ENCODE measurements at places on chromosomes 6 and 20.
A peak's percentile ranks its signal among the peaks of the same experiment; 100 is the strongest.

- peak; percentile 3 for DNase-seq
These were observed 454.6 kb upstream of the EYS start for GRCh38 chr6:66161546-66162108.

DNA sequence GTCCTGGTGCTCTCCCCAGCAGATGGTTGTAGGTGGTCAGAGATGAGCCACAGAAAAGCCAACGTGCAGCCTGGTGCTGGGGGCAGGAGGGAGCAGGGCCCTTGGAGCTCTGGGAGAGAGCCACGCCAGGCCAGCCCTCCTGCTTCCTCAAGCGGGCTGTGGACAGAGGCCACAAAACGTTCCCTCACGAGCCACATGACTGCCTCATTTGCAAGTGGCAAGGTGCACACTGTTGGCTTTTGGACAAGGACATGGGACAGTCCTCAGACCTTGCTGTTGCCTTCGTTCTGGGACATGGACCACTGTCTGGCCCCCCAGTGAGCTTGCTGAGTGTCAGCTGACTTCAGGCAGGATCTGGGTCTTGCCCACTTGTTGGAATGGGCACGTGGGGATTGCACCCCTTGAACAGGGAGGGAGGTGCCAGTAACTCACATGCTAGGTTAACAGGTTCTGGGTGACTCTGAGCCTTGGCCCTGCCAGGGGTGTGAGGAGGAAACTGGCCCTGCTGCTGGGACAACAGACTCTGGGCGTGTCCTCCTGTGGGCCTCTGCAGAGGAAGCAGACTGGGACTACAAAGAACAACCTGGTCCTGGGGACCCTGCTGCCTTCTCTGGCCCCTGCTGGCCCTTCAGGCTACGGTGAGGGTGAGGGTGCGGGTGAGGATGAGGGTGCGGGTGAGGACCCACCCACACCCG lies 2.6 kb downstream of the SLCO4A1 start:
- DNase-seq: no peak

DNA sequence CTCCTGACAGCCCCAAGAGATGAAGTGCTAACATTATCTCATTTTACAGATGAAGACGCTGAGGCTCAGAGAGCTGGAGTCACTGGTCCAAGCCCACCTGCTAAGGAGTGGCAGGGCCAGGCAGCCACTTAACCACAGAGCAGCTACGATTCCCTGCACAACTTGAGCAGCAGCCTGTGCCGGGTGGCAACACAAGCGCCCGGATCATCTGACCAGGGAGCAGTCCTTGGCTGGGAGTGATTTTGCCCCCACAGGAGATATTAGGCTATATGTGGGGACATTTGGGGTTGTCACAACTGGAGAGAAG lies 93.2 kb upstream of the PTPN1 start:
- DNase-seq: no peak

DNA sequence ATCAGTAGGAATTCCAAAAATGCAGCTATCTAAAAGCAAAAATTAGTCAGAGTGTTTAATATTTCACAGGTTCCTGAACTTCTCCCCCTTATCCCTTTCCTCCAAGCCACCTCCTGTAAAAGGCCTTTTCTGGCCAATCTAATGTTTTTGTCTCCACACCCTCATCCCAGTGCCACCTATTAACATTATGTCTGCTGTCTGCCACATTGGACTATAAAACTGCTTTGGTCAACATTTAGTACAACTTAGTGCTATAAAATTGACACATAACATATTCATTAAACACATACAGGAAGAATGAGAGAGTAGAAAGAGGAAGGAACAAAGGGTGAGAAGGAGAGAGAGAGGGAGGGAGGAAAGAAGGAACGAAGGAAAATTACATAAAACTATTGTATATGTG lies 47.7 kb downstream of the MMUT start:
- DNase-seq: no peak

GRCh38 chr20:24745206-24745605 lies 203.9 kb upstream of the CST7 start:
- DNase-seq: no peak

GRCh38 chr6:21354805-21355238 lies 238.7 kb upstream of the SOX4 start:
- no peak for DNase-seq

DNA sequence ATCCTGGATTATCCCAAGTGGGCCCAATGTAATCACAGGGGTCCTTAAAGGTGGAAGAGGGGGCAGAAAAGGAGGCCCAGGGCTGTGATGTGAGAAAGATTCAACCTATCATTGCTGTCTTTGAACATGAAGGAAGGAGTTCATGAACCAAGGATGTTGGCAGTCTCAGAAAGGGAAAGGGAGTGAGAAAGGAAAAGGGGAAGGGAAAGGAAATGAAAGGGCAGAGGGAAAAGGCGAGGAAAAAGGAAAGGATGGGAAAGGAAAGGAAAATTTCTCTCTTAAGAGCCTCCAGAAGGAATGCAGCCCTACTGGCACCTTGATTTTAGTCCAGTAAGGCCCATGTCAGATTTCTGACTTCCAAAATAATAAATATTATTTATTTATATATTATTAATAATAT lies 687.8 kb downstream of the COL12A1 start:
- DNase-seq: no peak

DNA sequence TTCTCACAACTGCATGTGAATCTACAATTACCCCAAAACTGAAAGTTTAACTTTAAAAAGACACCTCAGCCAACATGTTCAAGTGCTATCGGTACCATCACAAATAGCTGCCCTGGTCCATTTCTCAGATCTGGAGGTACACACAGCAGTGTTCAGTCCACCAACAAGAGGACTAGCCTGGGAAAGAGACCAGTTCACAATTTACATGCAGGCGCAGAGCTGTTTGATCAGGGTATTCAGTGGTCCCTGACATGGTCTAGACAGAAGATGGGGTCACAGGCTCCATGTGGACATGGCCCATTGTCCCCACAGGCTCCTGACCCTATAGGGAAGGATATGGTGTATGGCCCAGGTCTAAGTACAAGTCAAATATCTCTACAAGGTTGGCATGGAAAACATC lies 15.6 kb upstream of the TGM6 start:
- no peak for DNase-seq

- peak; percentile 93 for DNase-seq
These were observed 113.5 kb upstream of the BTN3A2 start for GRCh38 chr6:26251354-26252076.

- no peak for DNase-seq
These were observed 281.0 kb downstream of the TFAP2C start for GRCh38 chr20:56909918-56910714.

DNA sequence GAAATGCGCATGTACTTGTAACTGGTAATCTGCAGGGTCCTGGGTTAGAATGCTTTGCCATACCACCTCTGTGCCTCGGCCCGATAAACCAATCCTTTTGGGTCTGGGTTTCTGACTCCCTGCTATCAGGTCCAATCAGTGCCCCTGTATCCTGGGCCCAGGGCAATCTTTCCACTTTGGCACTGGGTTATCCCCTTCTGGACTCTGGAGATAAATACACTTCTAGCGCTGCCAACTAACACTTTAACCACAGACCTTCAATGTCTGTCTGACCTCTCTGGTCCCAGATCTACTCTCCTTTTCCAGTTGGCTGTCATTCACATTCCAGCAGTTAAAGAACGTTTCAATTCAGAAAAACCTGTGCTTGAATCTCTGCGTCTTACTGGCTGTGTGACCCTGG lies 55.3 kb downstream of the DNAAF9 start:
- DNase-seq: no peak

DNA sequence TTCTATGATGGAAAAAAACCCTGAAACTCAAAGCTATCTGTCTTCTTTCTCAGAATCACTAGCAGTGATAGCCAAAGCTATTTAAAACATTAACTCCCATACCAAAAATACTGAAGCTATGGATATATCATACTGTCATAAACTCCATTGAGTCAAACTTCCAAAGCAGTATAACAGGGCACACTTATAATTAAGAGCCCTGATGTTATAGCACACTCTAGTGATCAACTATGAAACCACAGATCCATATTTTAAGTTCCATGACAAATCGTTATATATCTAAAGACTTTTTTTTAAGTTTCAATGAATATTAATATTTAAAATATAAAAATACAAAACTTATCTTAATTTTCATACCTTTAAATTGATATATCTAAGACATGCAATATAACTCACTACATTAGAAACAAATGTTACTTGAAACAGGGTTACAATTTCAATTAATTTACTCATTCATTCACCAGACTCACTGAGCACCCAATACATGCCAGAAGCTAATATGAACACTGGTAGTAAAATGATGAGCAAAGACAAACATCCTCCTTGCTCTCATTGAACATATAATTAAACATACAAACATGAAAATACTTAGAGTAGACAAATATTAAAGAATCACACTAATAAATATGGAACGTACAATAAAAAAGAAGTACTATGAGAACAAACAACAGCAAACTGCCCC lies 69.3 kb downstream of the IBTK start:
- peak; percentile 57 for DNase-seq

DNA sequence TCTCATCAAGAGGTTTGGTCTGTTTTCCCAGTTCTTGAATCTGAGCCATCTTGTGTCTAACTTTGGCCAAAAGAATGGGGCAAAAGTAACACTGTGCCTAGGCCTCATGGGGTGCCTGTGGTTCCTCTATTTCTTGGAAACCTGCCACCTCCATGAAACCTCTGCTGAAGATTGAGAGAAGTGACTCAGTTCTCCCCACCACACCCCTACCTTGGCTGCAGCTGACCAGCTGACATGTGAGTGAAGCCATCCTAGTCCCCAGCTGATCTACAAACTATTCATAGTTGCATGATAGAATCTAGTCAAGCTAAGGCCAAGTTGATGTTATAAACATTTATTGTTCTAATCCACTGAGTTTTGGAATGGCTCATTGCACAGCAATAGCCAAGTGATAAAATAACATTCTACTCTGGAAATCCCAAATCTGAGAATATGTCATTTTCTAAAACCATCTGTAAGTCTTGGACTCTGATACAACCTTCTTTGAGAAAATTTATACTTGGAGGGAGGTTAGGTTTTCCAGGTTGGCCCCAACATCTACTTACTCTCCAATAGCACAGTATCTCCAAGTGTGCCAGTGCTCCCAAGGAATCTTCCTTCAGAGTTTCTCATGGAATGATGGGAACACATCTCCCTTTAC lies 107.0 kb upstream of the SMLR1 start:
- DNase-seq: no peak

DNA sequence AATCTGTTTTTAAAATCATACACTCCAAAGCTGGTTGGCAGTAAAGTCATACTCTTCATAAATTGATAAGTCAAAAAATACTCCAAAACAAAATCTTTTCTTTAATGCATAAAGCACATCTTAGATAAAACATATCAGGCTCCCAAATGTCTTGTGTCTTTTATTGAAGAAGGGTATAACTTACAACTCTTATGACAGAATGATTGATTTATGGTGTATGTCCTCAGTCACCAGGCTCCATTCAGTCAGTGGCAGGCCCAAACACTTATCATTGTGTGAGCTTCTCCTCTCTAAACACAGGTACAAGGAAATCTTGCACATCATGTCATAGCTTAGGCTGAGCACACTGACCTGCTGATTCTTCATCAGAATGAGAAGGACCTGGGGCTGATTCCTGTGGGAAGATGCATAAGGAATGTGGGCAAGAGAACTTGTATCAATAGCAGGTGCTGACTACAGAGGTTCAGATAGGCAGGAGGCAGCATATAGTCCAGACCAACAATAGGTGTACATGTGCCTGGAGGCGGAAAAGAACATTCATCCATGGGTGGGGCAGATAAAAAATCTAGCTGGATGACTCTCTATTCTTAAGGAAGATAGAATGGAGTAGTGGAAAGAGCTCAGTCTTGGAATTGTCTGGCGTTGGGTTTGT lies 1.9 kb downstream of the CALHM5 start:
- DNase-seq: peak; percentile 30

GRCh38 chr6:53279293-53279692 lies 69.5 kb downstream of the ELOVL5 start:
- DNase-seq: no peak

Measured in ELR (cell line).